GM10248 (cell line): ENCODE measurements at places on chromosomes 3 and 15.

DNA sequence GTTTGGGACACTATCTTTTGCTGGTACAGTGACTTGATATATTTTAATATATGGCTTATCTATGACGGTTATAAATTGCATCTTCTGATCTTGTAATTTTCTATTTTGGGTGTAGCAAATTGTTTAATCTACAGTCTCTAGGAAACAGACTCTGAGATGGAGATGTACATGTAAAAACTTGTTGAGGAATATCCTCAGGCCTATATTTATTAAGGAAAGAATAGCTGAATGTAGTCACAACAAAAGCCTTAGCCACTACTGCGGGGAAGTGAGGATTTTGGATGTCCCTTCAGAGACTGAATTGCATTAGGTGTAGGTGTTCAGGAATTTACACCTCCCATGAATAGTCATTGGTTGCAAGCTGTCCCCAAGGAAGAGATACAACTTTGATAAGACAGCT is 13.8 kb upstream of the OR5K3 start:
- DNase-seq = no peak

DNA sequence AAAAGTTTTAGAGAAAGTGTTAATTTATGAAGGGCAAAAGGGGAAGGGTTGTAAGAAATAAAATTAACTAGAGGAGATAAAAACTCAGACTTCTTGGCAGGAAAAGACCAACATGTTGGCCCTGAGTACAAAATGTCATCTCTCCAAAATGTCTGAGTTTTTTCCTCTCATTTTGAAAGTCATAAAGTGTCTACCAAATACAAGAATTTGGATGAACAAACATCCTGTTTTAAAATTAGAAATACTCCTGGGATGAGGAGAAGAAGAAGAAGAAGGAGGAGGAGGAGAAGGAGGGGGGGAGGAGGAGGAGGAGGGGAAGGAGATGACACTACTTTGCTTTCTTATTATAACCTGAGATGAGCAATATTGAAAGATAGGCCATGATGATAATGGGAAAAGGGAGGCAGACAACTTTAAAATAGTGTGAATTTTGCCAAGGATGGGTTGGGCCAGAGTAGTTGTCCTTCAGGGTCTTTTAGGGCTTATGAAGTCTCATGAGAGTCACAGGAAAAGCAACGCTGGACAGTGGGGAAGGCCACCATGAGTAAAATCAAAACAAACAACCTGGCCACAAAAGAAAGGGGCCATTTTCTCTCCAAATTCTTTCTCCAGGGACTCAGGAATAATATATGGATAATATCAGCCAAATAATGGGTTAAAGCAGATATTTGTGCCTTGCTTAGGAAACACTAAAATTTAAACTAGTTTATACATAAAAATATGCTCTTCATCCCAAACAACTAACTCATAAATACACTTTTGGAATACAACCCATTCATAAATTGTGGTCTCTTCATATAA is 632.9 kb downstream of the EPHA3 start:
- no peak for DNase-seq

DNA sequence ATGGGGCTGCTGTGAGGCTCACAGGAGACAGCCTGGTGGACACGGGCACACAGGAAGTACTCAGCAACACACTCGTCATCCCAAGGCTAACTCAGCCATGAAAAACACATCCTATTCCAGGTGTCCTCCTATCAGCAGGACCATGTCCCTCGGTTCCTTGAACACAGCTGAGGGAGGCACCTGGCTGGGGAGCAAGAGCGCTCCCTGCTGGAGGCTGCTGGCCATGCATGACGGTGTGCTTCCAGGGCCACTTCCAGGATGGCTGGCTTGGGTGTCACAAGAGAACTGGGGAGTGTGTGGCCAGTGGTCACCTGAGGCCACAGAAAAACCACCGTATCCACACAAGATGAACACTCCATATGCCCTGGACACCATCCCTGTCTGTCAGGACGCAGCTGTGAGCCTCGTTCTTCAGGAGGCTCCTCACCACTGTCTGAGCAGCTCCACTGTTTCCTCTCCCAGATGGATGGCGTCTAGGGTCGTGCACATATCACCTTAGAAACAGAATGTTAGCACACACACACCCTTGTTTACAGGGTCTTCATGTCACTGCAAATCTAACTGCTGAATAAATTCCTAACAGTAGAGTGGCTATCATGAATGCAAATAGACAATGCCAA is 31.0 kb downstream of the POC1A start:
- DNase-seq = peak; percentile 88

DNA sequence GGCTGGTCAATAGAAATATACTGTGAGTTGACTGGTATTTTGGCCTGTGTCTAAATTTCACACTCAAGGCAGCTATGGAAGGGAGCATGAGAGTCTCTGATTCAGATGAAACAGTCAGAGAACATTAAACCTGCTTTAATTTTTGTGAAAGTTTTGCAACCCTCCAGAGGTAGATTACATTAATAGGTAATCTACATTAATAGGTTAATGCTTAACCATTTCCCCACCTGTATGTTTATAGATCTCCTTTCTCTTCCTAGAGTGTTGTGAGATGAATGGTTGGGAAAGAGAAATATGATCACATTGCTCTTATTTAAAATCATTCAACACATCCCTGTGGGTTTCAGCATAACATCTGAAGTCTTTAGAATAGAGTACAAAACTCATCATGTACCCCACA is 586.9 kb upstream of the DPPA4 start:
- no peak for DNase-seq

GRCh38 chr3:120854908-120855526 is 53.0 kb upstream of the STXBP5L start:
- no peak for DNase-seq

DNA sequence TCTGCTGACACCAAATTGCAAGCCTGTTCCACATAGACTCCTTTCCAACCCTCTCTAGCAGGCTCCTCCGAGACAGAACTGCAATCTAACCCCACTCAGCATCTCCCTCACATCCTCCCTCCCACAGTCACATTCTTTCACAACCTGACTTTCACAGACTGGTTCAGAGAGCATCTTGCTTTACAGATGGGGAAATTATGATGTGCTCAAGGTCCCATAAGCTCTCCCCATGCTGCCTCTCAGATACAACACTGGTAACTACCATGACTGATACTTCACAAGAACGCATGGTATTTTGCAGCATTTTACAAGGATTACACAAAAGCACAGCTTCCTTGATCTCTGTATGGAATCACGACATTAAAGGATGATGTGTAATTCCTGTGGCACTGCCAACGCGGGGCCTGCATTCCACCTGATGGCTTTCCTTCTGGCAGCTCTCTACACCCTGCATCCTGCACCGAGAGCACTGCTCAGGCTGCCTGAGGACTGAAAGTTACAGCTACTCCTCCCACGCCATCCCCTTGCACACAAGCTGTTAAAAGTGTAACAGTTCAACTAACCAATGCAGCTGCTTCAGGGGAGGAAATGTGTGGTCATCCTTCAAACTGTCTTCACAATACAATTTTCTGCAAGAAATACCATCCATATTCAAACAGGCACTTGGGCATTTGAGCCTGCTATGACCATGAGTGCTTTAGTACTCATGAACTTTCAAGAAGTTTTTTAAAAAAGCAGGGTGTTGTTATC is 27.6 kb downstream of the TBC1D2B start:
- DNase-seq = peak; percentile 71

- DNase-seq = no peak
Observed at GRCh38 chr15:58479941-58480340, 48.1 kb downstream of the LIPC start.

DNA sequence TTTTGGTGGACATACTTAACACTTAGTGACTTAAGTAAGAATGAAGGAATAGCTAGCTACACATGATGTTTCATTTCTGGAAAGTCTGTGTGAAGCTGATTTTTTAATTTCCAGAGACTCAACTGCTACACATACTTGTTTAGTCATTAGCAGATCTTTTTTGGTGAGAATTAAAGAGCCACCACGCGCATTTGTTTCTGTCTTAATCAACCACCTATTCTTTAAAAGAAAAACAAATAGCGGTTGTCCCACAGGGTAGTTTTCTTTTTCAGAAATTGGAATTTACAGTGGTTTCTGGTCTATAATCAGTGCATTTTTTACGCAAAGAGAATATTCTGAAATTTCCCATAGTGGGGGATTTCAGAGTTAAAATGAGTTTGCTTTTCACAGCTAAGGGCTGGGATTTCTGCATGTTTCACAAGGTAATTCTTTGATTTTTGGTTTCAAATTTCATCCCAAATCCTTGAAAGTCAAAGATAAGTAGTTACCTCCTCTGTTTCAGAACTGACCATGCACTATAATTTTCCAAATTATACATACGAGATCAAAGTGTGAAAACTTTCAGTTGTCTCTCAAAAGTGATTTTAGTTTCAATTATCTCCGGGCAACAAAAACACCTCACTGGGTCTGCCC is 631.0 kb upstream of the GRM7 start:
- no peak for DNase-seq

GRCh38 chr15:41648097-41648496 is 12.1 kb upstream of the MGA start:
- no peak for DNase-seq

GRCh38 chr3:15521573-15521965 is at the start of gene COLQ:
Gene COLQ (minus strand): TSS chr3:15521706. CDS start chr3:15521625, 81 bp downstream.
- DNase-seq = no peak

DNA sequence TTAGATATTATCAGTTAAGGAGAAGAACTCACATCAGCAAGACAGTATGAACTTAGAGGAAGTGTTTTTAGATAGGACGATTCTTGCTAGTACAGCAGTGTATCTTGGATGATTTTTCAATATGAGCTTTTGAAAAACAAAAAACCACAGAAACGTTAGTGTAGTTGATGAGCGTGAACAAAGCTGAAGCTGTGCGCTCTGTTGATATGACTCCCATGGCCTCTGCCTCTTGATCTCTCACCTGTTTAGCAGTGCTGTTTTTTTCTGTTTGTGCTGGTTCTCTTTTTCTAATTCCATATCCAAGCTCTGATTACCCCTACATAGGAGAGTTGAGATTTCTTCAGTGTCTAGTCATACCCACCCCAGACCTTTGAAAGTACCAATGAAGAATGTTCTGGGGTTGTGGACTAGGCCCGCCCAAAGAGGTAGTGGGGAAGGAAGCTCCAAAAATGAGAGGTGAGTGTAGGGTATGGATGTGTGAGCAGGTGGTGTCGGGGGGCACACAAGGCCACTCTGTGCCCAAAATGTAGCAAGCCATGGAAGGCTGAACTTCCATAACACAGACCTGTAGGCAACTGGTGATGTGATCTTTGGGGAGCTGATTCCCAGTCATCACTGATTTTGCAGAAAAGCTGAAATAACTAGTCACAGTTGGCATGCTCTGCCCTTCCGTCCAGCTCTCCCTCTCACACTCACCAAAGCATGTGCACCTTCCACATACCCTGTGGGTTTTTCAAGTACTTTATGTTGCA is 20.0 kb upstream of the CMTM7 start:
- no peak for DNase-seq

- peak; percentile 56 for DNase-seq
Observed at GRCh38 chr3:42247576-42248027, 18.4 kb downstream of the CCK start.

- no peak for DNase-seq
Observed at GRCh38 chr15:35533130-35534110, 12.5 kb downstream of the DPH6 start.

DNA sequence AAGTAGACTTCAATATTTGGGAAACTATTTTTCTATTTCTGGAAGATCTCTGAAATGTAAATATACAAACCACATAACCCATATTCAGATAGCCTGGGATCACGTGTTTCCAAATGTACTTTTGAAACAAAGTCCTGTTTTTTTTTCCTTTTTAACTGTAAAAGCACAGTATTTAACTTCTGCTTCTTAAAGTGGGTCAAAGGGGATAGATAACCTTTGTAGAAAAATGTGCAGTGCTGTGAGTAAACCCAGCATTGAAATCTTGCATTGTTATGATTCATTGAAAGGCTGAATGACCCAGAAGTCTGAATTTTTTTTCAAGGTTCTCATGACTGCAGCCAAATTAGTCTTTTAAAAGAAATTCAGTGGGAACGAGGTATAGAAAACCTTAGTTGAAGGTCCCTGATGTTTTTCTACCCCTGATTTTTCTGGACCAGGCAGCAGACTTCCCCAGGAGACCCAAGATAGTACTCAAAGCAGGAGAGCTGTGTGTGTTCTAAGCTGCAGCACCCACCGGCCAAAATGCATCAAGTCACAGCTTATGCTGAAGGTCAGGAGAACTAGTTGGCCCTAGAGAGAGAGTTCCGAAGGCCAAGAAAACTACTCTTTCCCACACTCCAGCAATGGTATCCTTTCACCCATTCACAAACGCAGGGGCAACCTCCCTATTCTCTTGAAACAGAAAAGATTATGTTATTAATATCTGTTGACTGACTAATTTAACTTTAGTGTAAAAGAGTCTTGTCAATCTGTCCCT is 43.6 kb upstream of the APH1B start:
- DNase-seq = no peak

DNA sequence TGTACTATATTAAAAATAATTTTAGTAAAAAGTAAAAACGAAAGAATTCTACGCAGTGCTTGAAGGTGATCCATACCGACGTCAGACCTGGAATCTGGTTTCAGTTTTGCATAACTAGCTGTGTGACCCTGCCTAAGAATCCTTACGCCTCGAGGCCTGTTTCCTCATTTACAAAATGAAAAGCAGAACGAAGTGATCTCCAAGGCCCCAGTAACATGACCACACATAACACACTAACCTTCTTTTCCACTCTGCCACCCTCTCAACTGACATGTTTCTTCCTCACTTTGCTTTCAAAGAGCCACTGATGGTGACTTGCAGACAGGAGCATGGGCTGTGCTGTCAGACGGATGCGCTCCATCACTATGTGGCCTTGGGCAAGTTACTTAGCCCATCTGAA is 4.8 kb downstream of the MESD start:
- no peak for DNase-seq

DNA sequence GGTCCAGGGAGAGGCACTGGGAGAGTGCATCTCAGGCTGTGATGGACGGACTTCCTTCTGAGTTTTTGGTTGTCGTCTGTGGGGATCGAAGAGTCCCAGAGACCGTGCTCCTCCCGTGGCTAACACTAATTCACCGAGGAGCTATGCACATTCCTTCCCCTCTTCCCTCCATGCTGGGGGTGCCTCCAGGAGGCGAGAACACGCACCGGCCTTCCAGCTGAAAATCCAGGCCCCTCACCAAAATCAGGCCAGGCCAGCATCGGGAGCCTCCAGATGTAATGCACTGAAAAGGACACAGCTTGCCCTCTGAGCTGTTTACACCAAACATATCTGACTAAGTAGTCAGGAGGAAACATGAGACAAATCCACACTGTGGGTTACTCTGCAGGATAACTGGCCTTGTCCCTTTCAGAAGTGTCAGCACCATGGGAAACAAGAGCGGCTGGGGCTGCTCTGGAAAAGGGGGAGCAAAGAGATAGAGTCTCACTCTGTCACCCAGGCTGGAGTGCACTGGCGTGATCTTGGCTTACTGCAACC is 5.5 kb downstream of the RNU5B-1 start:
- DNase-seq = no peak

GRCh38 chr3:156535162-156535627 is 19.7 kb downstream of the SSR3 start:
- no peak for DNase-seq

GRCh38 chr3:136667081-136667480 is 85.1 kb downstream of the STAG1 start:
- no peak for DNase-seq
